ENCODE measurements at places on chromosomes 12 and 14.

DNA sequence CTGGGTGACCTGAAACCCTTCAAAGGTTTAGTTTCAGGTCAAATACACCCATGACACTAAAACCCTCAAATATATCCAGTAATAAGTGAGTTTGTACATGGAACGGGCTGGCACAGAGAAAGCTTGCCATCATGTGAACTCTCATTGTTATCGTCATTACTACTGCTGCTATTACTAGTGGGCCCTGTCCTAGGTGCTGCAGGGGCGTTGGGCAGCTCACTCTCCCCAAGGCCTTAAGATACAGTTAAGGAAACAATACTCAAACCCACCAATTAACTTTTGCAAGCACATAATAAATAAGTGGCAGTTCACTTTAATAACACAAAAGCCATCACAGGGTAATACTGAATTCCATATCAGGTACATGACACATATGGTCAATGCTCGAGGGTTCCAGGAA lies 71.3 kb downstream of the SPTB start:
- DNase-seq, result no peak

DNA sequence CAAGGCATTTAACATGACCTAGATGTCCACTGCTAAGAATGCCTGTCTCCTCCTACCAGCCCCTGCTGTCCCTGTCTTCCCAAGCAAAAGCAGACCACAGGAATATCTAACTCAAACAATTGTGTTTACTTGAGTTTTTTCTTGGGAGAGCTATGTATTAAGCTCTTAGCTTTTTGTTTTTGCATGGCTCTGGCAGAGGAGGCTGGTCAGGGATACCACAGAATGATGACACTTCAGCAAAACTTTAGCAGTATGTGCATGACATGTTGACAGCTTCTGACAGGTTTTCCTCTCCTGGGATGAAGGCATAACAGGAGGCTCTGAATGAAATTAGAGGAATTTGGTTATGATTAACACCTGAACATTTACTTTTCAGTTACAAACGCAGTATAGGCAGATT lies 6.9 kb downstream of the TMBIM6 start:
- no peak for DNase-seq

DNA sequence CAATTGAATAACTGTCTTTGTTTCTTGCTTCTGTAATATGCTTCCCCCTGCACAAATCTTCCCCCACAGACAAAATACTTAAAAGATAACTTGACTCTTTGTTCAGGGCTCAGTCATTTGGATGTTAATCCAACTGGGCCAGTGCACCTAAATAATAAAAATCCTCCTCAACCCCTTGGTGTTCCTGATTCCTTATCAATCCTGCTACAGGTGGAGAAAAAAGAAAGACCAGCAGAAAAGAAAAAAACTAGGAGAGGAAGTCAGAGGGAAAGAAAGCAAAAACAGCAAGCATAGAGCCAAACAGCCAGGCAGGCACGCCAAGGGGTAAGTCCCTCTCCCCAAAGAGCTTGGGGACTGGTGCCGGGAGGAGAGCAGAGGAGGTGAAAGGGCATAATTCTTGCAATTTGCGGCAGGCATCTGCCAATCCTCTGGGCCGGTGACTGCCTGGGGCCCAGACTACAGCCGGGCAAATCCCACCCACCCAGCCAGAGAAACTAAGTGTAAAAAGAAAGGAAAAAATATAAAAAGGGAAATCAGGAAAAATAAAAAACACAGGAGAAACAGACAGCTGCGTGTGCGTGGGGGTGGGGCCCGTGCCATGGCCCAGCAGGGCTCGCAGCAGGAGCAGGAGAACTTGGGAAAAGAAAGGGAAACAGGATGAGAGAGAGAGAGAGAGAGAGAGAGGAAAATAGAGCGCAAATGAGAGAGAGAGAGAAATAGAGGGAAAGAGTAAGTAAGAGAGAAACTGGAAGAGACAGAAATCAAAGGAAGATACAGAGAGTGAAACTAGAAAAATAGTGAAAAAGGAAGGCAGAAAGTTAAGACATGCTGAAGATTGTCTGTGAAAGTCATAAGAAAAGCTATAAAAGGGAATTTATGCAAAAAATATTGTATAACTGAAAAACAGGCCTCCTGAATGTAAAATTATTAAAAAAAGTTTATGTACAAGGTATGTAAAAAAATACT lies 21.4 kb downstream of the KLRK1 start:
- no peak for DNase-seq

DNA sequence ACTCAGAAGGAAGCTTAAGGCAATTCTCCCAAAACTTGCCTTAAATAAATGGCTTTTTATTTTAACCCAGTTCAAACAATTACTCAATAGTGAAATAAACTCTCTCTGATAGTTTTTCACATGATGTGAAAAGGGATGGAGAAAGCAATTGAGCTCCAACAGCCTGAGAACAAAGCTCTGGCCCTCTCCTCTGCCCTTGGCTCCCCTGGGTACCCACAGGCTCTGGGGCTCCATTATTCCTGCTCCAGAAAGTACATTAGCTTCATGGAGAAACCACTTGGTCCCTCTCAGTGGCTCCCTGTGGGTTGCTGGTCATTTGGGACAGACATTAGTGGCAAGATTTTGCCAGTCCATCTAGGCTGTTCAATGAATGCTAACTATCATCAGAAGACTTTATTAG lies 242.8 kb downstream of the ATP23 start:
- DNase-seq, result no peak

- DNase-seq, result peak; percentile 75
Measured at GRCh38 chr12:113092607-113093408, 36.3 kb downstream of the DTX1 start.

DNA sequence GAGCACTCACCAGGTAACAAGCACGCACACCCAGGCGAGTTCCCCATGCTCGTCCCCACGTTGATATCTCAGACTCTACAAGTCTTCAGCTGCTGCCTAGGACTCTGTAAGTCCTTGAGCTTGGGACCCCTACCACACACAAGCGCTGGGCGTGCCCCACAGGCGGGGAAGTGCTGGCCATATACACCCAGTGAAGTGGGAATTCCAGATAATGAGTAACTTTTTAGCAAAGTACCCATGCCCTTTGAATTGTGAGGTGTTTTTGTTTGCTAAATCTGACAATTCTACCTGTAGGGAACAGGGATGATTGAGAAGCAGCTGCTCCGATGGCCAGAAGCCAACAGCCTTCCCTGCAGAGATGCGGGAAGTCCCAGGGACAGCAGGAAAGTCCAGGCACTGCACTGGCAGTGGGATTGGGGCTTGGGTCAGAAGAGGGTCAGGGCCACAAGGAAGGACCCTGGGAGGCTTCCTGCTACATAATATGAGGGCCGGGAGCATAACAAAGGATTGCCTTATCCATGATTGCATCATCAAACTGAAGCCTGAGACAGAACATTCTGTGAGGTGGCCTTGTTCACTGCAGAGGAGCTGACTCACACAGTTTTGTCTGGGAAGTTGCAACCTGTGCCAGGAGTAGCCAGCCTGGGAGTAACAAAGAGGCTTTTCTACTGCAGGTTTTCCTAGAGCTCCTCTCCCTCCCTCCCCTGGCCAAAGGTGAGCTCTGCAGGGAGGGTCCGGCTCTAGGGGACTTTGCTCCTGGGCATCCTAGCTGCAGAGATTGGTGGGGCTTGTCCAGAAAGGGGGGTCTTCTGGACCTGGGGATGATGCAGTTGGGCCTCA lies 13.2 kb upstream of the SERPINA3 start:
- DNase-seq, result no peak

GRCh38 chr14:91521061-91521640 lies 11.0 kb upstream of the PPP4R3A start:
- no peak for DNase-seq

GRCh38 chr12:94575024-94575423 lies 75.3 kb downstream of the TMCC3 start:
- no peak for DNase-seq

GRCh38 chr12:113853491-113853890 lies 112.6 kb downstream of the RBM19 start:
- no peak for DNase-seq

GRCh38 chr14:36264107-36264506 lies 56.3 kb downstream of the MBIP start:
- no peak for DNase-seq

GRCh38 chr14:69694730-69695281 lies 72.1 kb upstream of the SRSF5 start:
- no peak for DNase-seq

DNA sequence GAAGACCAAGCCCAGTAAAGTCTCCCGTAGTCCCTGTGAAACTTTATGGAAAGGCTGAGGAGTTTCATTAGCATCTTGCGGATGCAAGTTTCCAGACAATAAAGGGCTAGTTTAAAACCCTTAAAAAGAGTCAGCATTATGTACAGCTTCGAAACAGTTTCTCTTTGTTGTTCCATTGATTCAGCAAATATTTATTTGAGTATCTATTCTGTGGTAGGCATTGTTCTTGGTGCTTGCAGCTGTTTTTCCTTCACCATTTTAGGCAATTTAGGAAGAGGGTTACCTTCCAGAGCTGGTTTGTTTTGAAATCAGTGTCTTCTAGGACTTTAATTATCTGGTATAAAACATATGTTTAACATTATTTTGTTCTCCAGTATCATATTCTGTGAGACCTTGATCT lies 1.5 kb downstream of the SLIRP start:
- DNase-seq, result no peak

DNA sequence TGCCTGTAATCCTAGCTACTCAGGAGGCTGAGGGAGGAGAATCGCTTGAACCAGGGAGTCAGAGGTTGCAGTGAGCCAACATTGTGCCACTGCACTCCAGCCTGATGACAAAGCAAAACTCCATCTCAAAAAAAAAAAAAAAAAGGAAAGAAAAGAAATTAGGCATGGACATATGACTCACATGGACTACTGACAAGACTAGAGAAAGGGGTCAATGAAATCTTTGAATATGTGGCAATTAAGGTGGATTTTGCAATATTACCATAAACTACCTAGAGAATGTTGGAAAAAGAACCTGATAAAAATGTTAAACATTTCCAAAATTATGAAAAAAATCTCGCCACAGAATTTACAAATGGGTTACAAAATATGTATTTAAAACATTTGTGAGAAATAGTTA lies 873.6 kb downstream of the C12orf50 start:
- no peak for DNase-seq

DNA sequence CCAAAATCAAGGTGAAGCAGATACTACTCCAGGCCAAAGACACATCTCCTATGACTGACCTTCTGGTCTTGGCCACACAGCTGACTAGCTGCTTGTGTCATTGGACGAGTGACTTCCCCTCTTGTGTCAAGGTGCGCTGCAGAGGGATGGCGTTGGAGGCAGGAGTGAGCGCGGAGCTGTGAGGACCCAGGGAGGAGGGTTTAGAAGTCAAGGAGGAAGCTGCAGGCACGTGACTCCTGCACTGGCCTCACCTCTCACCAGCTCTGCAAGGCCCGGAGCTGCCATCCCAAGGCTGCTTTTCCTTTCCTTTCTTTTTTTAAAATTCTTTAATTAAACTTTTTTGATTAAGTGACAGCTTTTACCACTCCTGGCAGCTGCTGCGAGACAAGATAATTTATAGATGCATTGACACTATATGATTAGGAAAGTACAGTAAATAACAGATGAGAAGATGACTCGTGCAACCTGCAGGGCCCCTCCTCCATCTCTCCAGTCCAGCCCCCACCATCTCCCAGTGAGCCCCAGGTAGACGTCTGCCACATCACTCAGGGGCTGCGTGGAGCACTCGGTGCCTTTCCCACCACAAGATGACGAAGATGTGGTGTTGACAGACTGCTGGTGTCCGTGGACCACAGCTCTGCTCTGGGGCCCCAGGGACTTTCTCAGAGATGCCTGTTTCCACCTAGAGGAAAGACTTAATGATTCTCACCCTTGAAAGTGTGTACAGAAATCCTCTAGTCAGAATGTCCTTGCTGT lies 350.6 kb downstream of the CACNA1C start:
- DNase-seq, result no peak

DNA sequence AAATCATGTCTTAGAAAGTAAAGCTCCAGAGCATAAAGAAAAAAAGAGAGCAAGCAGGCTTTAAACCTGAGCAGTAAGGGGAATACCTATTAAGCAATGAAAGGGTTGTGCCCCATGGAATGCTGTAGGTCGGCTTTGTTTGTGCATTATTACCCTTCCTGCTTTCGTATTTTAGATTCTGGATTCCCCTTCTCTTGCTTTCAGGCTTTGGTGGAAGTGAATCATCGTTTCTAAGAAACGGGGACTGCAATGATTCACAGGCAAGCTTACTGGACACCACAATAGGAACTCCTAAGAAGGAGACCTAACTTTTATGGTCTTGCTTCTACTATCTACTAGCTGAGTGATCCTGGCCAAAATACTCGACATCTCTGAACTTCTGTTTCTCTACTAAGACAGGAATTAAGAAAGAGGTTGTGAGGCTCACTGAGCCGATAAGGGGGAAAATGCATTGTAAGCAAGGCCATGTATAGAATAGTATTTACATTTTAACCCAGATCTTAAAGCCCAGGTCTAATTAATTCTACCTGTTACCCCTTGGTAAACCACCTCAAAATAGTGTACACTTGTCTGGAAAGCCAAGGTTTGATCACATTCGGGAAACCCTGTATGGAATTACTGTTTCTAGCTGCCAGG lies 1.2 kb upstream of the BMAL2 start:
- DNase-seq, result no peak

DNA sequence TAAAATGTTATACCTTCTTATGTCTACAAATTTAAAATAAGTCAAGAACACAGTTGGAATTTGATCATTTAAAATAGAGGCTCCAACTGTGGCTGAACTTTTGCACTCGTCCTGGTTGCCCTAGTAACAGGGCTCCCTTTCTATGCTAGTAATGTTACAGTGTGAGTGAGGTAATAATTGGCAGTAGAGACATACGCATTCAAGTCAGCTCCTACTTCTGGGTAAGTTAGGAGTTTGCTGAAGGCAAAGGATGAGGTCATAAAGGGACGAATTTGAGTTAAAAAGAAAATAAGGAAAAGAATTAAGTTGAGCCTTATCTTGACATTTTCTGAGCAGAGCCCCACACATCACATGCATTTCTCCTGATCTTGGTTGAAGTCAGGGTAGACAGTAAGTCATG lies 129.1 kb downstream of the TMEM117 start:
- no peak for DNase-seq

- DNase-seq, result no peak
Measured at GRCh38 chr12:3172124-3173007, 95.2 kb downstream of the TSPAN9 start.

- no peak for DNase-seq
Measured at GRCh38 chr14:85474431-85474830, 55.5 kb upstream of the FLRT2 start.

GRCh38 chr14:67515386-67516079 lies 17.6 kb upstream of the PLEKHH1 start:
- peak; percentile 62 for DNase-seq

DNA sequence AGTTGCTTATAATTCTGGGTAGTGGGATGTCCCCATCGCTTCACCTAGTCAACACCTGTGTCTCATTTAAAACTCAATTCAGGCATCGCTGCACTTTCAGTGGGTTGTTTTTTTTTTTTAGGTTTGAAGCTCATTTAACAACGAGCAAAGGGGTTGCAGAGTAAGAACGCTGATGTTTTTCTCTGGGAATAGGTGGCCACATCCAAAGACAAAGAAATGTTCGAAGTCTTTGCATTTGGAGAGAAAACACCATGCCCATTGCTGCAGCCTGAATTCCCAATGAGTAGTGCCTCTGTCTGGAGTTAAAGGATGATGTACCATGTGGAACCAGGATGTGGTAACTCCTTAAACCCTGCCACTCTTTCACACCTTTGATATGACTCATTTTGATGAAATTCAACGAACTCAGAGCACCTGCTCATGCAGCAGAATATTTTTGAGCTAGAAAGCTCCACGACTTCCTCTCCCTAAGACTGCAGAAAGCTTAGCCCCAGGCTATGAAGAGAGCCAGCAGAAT lies 35.1 kb upstream of the BATF start:
- no peak for DNase-seq

Measured in germinal center (tissue), 1 donor.